ENCODE measurements at places on chromosomes 13 and 19.
A peak's percentile ranks its signal among the peaks of the same experiment; 100 is the strongest.

- DNase-seq, result no peak
These were observed 970.5 kb downstream of the UQCRFS1 start for GRCh38 chr19:28242317-28242927.

GRCh38 chr13:40217675-40218074 lies 448.8 kb downstream of the FOXO1 start:
- DNase-seq, result no peak

GRCh38 chr13:24080134-24080533 lies 80.4 kb upstream of the SPATA13 start:
- DNase-seq, result no peak

DNA sequence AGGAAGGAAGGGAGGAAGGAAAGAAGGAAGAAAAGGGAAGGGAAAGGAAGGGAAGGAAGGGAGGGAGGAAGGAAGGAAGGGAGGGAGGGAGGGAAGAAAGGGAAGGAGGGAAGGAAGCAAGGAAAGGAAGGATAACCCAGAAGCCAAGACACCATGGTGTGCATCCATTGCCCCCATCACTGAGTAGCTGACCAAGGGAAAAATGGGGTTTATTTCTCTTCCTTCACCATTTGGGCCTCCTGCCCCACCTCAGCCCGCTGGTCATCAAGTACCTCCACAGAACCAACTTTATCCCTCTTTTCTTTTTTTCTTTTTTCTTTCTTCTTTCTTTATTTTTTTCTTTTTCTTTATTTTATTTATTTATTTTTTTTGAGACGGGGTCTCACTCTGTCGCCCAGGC lies 20.4 kb downstream of the CABP5 start:
- DNase-seq, result no peak

GRCh38 chr19:38692458-38693379 lies 45.3 kb downstream of the ACTN4 start:
- DNase-seq, result no peak

- no peak for DNase-seq
These were observed 49.8 kb upstream of the TRPC4 start for GRCh38 chr13:37919329-37919880.

DNA sequence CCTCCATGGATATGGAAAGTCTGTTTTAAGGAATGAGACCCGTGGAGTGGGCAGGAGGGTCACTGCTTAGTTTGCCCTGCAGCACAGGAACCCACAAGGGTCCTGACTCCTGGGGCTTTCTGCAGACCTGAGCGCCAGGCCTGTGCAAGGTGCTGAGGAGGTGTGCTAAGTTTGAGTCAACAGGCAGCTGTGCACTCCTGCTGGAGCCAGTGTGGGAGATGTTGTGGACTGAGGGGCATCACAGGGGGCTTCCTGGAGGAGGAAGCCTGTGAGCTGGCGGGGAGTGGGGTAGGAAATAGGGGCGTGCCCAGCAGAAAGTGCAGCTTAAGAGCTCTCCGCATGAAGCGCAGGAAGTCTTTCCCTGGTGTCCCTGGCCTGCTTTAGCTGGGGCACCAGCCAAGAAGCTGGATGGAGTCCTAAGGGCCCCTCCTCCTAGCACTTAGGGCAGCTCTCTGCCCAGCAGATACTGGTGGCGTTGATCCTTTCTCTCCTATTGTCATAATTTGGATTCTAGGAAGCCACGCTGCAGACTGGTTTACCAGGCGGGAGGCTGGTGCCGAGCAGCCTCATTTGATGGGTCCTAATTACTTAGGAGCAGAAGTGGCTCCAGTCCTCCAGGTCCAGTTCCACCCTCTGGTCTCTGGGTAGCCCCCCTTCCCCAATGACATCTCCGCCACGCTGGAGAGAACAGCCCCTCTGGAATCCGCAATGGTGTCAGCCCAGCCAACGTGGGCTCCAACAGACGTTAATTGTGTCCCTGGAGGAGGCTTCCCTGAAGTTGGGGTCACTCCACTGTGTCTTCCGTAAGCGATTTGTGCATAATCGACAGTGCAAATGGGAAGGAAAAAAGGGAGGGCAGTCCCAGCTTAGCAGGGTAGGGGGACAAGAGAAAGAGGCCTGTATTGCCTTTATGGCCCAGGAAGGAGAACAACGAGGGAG lies 309.2 kb downstream of the ZNF536 start:
- DNase-seq, result no peak

GRCh38 chr19:54388802-54389139 lies 24.0 kb upstream of the LAIR1 start:
- no peak for DNase-seq

- no peak for DNase-seq
These were observed 24.7 kb downstream of the ATP11A start for GRCh38 chr13:112714376-112715174.

GRCh38 chr13:46553886-46554858 lies 1.2 kb downstream of the LRCH1 start:
- DNase-seq, result peak; percentile 72

DNA sequence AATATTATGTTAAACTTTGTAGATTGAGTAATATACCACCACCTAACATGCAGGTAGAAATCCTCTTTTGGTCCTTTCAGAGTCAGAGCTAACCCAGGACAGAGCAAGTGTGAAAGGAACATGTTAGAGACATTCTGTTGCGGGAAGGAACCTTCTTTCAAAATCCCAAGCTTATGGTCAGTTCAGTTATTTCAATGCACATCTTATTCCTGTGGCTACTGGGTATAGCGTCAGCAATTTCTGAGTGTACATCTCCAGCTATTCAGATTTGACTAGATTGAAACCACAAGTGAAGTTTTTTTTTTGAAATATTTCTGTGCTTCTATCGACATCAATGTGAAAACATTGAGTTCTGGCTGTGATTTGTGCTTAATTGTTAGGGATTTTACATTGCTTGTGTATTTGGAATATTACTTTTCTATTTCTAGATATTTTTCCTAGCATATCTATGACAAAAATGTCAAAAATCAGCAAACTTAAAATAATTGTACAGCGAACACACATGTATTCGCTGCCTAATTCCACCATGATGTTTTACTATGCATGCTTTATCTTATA lies 165.3 kb downstream of the LMO7 start:
- DNase-seq, result no peak

DNA sequence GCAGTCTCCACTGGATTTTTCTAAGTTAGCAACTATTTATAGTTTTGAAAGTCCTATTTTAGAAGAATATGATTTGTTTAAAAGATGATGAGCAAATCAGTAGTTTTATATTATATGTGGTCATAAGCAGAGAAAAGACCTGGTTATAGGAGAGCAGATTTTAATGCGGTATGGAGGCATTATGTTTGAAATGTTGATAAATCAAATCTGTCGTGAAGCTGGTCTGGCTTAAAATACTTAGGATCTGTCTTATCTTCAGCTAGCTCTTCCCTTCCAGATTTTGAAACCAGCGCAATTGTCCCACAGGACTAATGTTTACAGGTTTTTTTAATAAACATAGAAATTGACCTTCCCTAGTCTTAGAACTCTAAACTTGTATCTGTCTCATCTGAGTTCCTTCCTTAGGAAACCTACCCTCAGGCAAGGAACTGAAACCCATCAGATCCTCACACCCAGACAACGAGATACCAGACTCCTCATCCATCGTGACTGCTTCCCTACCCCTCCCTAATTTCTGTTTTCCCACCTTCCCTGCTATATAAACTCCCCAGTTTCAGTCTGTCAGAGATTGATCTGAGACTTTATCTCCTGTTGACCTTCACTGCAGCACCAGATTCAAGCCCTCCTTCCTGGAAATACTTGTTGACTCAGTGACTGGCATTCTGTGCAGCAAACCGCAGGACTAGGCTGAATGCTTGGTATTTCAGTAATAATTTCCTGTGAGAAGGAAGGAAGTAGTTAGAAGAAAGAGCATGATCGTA lies 37.8 kb upstream of the CXCL17 start:
- DNase-seq, result peak; percentile 9

DNA sequence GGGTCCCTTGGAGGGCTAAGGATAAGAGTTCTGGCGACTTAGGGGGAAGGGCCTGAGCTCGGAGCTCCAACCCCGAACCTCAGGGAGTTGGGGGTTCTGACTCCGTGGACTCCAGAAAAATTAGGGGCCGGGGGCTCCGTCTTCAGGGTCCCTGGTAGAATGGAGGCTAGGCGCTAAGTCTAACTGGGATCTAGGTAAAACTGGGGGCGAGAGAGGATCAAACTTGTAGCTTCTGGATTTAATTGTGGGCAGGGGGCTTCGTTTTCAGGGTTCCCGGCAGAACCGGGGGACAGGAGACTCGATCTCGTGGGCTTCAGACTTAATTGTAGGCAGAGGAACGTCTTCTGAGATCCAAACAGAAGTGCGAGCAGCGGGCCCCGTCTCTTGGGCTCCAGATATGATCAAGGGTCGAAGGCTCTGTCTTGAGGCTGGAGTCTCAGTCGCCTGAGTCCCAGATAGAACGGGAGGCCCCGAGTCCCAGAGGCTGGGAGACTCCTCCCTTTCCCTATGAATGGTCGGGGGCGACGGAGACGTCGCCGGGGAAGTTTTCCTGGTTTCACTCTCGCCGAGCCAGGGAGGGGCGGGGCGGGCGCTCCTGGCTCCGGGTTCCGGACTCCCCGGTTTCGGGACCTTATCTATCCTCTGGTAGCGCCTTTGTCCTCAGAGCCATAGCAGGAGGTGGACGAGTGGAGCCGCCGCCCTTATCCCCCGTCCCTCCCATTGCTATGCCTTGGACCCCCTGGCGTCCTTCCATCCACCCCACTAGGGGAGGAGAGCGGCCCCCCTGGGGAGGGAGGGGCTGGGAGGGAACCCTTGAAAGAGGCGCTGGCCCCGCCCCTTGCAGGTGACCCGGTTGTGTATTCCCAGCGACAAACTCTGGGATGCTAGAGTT lies 1.3 kb downstream of the NECTIN2 start:
- DNase-seq, result no peak

DNA sequence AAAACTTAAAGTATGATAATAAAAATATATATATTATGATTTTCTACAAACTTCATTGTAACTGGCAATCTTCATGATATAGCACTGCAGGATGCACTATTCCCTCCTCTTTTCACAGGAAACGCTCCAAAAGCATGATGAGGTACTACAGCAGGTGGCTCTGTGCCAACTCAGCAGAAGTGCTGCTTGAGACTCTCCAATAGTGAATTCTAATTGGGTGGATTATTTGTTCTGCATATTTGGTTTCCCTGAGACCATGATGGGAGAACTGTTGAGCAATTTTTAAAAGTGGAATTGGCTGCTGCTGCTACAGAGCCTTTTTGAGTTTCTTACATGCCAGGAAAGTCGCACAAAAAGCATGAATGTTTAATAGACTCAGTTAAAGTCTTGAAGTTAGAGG lies 1782.4 kb upstream of the PCDH20 start:
- no peak for DNase-seq

DNA sequence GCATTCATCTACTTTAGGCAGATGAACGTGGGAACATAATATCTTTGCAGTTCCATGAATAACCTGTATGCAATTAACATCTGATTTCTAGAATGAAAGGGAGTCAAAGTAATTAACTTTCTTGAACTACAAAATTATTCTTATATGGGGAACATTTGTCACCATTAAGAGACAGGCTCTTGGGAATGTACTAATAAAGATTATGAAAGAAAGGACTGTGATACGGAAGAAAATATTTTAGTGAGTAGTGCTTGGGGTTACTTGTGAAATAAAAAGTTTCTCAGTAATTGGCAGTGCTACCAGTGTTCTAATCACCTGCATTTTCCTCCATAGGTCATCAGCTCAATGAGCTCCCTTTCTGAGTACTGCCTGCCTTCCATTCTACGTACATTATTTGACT lies 85.4 kb downstream of the FRY start:
- no peak for DNase-seq

DNA sequence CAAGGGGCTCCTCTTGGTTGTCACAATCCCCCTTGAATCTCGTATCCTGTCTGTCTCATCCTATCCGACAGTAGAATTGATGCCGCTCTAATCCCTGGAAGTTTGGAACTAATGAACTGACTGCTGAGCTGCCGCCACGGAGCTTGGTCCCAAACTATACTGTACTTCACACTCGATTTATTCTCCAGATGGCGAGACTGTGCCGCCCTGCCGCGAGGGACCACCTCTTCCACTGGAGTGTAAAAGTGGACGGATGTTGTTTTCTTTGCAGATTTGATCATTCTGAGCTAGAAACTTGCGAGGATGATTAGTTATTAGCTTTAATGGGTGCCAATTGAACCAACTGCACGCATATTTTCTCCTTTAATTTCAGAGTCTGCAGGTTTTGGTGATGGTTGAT lies 117.2 kb downstream of the ZIC5 start:
- DNase-seq, result no peak

DNA sequence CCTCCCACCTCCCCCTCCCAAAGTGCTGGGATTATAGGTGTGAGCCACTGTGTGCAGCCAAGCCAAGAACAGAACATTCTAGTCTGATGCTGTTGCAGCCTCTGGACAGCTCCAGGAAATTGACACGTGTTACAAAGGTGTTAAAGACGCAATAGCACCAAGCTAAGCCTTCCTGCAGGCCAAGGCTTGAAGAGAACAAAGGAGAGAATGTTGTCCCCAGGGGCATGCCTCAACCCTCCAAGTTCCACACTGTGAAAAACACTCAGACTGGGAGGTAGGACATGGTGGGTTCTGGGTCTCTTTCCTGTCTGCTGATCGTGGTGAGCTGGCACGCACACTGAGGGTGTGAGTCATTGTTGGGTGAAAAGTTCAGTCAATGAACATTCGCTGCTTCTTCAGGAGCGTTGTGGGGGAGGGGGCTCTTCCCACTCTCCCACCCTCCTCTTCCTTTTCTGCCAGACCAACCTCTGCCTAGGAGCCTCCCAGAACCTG lies 5.3 kb upstream of the PTPRS start:
- no peak for DNase-seq

- DNase-seq, result no peak
These were observed 740 bp upstream of the CCDC61 start for GRCh38 chr19:45994456-45994997.

- DNase-seq, result no peak
These were observed 122.7 kb downstream of the AKAP11 start for GRCh38 chr13:42394711-42395085.

- no peak for DNase-seq
These were observed at the start of gene COX6B2 for GRCh38 chr19:55354698-55355212. COX6B2 (minus strand) TSS chr19:55354719; CDS start chr19:55354521, 198 bp downstream.

GRCh38 chr13:59415498-59415897 lies 748.2 kb downstream of the DIAPH3 start:
- no peak for DNase-seq
